Esophagus squamous epithelium (tissue), 5 donors: ENCODE measurements at places on chromosomes 11 and 22.

GRCh38 chr11:122584670-122585069 is 70.9 kb upstream of the UBASH3B start:
- DNase-seq = no peak

DNA sequence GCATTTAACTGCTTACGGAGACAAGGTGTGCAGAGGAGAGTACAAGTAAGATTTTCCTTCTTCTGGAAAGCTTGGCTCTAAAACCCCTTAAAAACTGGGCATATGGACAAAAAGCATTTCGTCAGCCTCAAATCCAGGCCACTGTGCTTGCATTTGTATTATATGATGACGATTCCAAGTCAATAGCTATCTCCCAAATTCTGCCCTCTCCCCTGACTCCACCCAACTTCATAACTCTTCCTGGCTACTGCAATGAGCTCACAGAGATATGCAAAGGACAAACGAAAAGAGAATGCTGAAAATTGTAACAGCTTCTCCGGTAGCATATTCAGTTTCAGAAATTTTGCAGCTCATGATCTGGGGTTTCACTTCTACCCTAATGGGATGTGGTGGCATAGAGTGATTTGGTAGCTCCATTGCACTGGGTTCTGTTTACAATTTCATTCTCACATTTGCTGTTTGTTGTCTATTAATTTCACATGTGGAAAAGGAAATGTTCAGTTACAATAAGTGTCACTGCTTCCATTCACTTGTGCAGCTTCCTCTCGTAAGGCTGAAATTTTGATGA is 45.6 kb upstream of the CHRM4 start:
- no peak for DNase-seq

- DNase-seq = no peak
Measured at GRCh38 chr11:120151536-120151935, 13.6 kb upstream of the TRIM29 start.

DNA sequence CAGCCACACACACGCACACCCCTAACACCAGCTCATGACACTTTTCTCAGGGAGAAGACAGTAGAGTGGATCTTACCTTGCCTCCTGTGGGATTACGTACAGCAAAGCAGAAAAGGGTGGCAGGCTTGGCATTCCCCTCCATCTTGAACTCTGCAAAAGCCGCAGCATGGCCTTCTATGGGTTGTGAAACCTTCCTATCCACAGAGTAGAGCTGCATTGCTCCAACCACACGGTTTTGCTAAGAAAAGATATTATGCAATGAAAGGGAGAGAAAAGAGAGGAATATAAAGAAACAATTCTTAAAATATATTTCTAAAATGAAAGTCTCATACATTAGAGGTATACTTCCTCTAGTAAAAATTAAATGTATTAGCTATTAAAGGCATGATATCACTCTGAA is 48.8 kb downstream of the CLTCL1 start:
- no peak for DNase-seq

- DNase-seq = no peak
Measured at GRCh38 chr11:2929950-2930703, 907 bp upstream of the PHLDA2 start.

DNA sequence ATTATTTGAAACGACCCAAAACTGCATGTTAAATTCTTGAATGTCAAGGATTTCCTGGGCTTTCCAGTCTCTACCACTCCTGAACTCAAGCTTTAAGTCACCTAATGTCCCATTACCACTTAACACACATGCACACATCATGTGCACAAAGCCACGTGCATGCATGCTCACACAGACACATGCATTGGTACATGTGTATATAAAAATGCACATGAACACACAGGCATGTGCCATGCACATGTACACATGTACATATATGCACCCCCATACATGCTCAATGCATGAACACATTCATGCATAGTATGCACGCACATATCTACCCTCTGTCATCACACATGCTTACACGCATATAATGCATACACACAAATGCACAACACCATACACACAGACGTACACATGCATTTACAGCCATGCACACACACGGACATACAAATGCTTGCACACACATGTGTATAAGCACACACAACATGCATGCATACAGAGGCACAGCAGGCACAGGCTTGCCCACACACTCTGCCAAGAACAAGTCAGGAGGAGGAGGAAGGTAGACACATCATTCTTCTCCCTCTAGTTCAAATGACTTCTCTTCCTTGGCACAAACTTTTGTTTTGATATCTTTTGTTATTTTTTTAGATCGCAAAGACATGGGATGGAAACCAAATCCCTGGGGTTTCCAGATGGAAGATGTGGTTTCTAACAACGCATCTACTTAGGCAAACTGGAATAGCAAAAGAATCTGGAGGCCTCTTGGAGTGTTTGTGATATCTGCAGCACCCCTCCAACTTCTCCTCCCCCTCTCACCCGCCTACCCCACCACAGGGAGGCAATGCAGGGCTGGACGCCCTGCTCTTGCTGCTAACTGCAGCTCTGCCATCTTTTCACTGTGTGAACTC is 24.6 kb downstream of the RASD2 start:
- DNase-seq = no peak

DNA sequence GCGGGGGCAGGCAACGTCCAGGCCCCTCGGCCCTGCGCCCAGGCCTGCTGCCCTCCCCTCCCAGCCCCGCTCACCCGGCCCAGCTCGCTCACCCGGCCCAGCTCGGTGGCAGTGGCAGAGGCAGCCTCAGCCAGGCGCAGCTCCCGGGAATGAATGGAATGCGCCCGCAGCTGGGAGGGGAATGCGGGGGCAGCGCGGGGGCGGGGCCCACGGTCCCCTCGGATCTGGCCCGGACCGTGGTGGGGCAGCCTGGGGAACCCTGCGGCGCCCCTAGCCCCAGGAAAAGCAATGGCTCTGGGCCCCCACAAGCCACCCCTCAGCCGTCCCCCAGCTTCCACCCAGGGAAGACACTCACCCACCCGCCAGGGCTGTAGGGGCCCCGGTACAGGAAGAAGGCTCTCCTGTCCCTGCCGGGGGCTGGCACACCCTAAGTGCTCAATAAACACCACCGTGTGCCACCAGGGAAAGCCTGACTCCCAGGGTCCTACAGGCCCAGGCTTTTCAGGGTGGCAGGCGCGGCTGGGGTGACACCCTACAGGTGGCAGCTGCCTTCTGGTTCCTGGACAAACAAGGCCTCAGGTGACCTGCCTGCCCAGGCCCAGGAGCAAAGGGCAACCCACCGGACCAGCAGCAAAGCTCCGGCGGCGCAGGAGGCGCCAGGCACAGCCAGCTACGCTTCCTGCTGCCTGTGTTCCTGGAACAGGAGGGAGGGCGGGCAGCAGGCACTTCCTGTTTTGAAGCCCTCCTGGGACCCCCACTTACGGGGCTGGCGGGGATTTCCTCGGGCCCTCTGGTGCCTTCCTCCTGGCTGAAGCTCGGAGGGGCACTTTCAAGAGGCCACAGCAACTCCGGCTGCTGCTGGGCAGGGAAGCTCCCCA is 13.8 kb downstream of the PLXNB2 start:
- DNase-seq = no peak

GRCh38 chr22:32971276-32971675 is 86.9 kb downstream of the SYN3 start:
- DNase-seq = no peak

GRCh38 chr11:68552542-68552941 is 92.0 kb downstream of the PPP6R3 start:
- no peak for DNase-seq

DNA sequence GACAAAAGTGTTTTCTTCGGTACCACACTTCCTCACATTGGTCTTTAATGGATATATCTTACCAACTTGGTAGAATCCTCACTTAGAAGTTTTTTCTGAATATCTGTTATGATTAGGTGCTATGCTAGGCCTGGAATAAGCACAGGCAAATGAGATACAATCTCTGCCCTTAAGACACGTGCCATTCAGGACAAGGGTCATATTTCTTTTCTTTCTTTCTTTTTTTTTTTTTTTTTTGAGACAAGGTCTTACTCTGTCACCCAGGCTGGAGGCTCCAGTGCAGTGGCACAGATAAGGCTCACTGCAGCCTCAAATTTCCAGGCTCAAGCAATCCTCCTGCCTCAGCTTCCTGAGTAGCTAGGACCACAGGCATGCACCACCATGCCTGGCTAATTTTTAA is 23.0 kb downstream of the WBP2NL start:
- DNase-seq = no peak

DNA sequence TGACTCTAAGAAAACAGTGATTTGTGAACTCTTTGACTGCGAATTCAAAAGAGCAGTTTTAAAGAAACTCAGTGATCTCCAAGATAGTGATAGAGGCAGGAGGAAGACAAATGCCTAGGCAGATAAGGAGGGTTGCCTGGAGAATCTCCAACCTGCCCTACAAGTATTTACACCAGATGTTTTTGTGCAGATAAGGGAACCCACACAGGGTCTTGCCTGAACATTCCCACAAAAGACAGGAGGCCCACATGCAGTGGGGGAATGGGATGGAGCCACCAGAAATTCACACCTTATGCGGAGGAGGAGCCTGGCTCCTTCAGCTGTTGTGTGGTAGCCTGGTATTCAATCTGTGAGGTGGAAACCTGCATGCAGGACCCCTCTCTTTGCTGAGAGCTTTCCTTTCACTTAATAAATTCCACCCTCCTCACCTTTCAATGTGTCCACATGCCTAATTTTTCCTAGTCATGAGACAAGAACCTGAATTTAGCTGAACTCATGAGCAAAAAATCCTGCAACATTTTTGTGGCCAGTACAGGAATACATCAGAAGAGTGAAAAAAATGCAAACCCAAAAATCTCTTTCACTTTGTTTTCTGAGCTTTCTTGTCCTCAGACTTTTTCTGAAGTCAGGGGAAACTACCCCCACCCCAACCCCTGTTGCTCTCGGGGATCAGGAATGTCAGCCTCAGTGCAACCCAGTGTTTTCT is 8.1 kb upstream of the GLYAT start:
- DNase-seq = no peak
